ENCODE measurements at places on chromosomes 2 and 18.

- DNase-seq, result no peak
Observed at GRCh38 chr2:220882507-220882906, 689.6 kb downstream of the EPHA4 start.

GRCh38 chr2:16522031-16522831 lies 143.4 kb downstream of the CYRIA start:
- DNase-seq, result no peak

DNA sequence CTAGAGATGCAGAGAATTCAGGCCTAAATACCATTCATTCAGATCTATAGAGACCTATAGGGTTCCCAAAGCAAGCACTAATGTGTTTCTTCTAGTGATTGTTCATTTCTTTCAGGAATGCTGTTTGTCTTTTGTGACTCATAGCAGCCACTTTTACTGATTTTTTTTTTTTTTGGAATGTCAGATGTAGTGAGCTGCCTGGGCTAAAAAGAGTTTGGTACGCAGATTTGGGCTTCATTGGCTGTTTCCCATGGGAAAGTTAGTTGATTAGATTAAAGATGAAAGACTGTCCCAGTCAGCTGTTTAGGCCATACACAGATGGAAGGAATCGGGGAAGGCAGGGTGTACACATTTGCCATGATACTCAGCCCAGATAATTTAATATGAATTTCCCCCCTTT lies 87.6 kb downstream of the CDC42EP3 start:
- DNase-seq, result no peak

DNA sequence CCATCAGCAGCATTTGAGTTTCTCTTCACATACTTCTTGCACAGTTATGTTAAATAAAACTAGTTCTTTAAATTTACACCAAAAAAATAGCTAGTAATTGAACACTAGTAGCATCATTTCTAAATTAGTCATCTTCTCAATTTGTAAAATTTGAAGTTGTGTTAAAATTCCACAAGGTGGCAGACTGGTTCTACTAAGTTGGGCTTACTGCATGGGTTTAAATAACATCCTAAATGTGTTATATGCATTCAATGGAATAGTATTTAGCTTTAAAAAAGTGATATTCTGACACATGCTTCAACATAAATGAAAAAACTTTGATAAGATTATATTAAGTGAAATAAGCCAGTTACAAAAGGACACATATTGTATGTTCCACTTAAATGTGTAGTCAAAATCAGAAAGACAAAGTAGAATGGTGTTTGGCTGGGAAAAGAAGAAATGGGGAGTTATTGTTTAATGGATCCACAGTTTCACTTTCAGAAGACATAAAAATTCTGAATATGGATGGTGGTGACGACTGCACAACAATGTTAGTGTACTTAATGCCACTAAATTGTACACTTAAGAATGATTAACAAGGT lies 28.7 kb upstream of the RPRD1A start:
- no peak for DNase-seq

DNA sequence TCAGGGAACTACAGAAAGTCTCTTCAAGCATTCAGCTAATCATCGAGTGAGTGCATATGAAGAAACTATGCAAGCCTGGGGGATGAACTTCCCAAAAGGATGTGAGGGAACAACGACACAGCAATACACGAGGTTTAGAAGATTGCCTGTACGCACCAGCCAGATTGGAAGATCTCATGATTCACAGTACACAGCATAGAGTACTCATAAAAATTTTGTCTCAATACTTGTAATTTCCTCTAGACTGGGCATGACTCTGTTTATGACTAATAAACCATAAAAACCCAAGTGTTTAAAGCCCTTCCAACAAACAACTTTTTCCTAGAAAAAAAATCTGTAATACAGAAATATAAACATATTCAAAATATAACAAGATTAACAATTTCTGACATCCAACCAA lies 279.7 kb downstream of the KCNJ3 start:
- DNase-seq, result no peak

DNA sequence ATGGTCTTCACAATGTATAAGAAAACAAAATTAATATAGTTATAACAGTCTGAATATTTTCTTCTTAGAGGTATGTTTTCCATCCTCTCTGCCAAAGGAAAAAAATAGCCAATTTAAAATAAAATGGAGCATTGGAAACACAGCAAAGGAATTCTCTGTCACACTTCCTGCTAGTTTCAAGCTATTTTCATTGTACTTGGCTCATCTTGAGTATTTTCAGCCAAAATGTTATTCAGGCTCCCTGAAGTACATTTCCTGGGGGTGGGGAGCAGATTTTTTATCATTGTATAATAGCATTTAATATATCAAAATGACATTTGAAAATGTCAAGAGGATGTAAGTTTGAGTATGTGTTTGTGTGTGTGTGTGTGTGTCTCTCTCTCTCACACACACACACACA lies 463.6 kb upstream of the REG3G start:
- DNase-seq, result no peak
